Mucosa of gallbladder (tissue), 1 donor: ENCODE measurements at places on chromosomes 3 and 15.

- no peak for DNase-seq
These were observed 268.5 kb downstream of the CLSTN2 start for GRCh38 chr3:140203510-140203909.

DNA sequence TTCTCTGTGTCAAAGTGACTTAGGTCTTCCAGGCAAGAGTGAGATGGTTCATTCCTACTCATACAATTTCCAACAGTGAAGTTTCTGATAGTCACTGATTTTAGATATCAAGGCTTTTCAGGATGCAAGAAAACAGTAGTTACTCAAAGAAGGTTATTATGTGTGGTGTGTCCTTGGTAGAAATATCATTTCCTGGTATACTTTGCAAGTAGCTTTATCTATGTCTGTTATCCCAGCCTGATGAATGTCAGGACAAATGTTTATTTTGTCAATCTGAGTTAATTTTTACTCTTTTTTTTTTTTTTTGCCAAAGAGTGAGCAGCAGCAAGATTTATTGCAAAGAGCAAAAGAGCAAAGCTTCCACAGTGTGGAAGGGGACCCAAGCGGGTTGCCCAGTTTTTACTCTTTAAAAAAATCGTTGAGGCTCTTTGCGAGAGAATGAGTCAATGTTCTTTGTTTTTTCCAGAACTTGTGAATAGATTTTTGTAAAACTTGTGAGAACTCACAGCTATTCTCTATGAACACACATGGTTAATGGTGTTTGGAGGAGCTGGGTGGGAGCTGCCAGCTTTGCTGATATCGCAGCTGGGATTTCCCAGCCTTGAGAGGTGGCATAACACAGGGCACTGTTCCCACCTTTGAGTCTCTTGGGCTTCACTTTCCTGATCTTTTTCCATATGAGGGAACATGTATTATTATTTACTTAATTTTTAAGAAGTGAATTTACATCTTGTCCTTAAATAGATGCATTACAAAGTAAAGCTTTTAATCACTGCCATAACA is 51.9 kb downstream of the SV2B start:
- DNase-seq, result no peak

- DNase-seq, result no peak
These were observed 10.2 kb downstream of the STIMATE start for GRCh38 chr3:52887166-52887565.

GRCh38 chr3:61780455-61781228 is 219.3 kb downstream of the PTPRG start:
- no peak for DNase-seq

DNA sequence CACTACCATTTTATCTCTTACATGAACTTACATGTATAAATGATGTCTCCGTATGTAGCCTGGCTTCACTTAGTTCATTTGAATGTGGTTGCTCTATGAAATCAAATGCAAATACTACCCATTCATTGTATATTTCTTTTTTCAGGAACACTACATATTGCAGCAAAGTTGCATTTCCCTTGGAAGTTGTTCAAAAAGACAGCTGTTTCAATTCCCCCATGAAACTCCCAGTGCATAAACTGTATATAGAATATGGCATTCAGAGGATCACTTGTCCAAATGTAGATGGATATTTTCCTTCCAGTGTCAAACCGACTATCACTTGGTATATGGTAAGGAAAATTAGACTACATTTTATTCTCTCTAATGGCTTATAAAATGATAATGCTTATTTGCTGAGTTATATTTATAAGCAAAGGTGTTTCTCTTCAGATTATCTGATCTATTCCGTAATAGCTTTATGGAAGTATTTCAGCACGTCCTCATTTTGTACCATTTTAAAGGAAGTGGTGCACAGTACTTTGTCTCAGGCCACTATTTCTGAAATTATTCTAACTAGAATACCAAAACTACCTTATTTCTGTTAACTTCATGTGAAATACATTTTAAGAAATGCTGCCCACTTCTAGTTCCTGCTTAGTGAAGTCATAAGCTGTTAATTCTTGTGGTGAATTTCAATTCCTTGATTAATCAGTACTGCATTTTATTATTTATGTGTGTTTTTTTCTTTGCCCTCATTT is 95.1 kb downstream of the IL1RAP start:
- DNase-seq, result no peak

GRCh38 chr3:177934001-177934891 is 602.0 kb upstream of the KCNMB2 start:
- DNase-seq, result no peak

- no peak for DNase-seq
These were observed 10.2 kb downstream of the RASL12 start for GRCh38 chr15:65057549-65057940.
